ENCODE measurements at places on chromosomes 3 and 15.

DNA sequence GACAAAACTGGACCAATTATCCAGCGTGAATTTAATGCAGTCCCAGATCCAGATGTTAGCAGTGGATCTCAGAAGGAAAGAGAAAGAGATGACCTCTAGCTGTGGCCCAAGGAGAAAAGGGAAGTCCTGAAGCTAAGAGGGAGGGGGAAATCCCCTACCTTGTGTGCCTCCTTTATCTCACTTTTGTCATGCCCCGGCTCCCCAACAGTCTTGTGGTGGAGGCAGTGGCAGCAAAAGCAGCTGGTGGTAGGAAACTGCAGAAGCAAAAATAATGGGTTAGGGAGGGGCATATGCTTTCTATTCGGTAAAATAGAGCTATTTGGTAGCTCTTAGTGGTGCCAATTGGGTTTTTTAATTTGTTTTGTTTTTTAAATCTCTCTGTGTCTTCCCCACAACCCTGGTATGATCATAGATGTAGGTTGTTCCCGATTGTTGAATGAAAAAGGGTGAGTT is 56.5 kb downstream of the MCTP2 start:
- no peak for DNase-seq

- no peak for DNase-seq
Measured at GRCh38 chr3:67646586-67647234, 7.7 kb downstream of the SUCLG2 start.

- DNase-seq, result no peak
Measured at GRCh38 chr15:95940431-95940985, 390.0 kb upstream of the NR2F2 start.

DNA sequence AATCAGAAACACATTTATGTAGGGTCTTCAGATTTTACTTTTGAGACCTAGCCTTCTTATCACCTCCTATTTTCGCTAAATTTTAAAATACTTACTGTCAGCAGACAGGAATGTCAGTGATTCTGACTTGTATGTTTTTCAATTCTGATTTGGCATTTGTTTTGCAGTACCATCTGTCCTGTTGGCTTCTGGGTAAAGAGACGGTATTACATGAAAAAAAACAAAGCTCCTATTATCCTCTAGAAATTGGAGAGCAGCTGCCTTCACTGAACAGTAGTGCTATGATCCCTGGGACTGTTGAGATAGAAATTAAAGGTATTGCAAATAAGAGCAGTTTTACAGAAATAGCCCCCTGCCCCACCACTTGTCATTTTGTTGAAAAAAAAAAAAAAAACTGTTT is 8.4 kb downstream of the ARMC8 start:
- no peak for DNase-seq

DNA sequence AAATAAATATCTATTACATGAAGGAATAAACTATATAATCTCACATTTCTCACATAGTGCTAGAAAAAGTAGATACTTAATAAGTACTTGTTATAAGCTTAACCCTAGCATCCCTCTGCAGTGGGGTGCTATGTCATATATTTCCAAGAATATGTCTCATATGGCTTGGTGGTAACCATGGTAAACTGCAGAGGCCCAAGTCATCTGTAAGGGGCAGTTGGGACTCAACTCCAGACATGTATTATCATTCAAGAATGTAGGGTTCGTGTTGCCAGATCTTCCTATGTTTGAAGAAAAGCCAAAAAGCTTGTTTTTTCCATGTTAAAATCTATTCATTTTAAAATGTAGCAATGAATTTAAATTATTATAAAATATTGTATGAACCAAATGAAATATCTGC is 46.2 kb downstream of the ZNF385D start:
- DNase-seq, result no peak

DNA sequence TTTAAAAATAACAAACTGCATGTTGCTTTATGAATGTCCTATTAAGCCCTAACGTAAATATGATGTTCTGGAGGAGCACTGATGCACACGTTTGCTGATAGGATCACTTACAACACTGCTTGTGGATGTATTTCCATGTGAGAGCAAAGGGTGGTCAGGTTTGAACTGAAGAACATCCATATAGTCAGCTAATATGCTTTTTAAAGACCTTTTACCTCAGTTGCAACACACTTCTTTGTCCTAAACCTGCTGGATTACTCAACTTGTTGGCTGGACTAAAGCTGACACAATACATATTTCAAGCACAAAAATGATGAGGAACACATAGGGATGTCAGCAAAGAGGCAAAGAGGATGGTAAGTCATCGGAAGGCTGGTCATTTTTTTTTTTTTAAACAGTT is 186.6 kb downstream of the TIGIT start:
- DNase-seq, result no peak
